ENCODE measurements at places on chromosomes 7 and 10.

- no peak for DNase-seq
Measured at GRCh38 chr7:111012799-111013675, 77.9 kb upstream of the LRRN3 start.

DNA sequence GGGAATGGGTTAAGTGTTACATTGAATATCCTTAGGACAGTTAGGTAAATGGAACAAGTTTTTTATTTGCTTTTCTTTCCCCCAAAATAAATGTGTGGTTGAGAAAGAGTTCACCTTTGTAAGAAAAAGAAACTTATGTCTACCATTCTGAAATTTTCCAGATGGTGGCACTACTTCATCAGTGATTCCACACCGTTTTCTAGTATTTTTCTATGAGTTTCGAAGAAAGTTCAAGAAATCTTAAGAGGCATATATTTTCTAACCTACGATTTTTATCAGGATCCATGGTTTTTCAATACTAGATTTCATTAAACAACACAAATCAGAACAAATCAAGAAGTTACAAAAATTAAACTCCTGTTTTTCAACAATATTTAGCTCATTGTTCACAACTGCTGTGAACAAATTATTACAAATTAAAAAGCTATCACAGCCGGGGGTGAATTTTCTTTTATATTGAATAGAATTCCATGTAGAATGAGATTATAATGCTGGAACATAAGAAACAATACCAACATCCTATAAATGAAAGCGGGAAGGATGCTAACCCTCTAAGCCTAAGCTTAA lies 163.1 kb upstream of the NPVF start:
- no peak for DNase-seq

DNA sequence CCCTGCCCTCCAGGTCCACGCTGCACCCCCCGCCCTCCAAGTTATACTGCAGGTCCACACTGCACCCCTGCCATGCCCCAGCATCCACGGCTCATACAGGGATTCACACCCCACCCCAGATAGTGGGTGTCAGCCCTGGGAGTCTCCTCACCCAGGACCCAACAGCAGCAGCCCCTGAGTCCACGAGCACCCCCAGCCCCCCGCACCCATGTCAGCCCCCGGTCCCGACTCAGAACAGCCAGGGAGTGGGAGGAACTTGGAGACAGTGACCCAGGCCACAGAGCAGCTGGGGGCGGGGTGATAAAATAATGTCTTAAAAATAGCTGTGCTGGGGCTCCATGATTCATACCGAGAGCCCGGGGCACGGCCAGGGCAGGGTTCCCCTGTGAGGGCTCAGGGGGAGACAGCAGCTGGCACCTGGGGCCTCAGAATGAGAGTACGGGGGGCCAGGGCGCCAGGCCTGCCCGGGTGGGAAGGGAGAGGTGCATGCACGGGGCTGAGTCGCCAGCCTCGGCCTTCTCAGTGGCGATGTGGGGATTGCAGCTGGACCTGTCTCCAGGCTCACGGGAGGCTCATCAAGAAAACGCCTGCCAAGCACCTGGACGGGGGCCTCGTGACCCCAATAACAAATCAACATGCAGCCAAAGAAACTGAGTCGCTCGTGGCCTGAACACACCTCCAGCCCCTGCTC lies 29.8 kb downstream of the ADAP1 start:
- no peak for DNase-seq

GRCh38 chr7:139769761-139770160 lies 8.0 kb downstream of the HIPK2 start:
- no peak for DNase-seq

DNA sequence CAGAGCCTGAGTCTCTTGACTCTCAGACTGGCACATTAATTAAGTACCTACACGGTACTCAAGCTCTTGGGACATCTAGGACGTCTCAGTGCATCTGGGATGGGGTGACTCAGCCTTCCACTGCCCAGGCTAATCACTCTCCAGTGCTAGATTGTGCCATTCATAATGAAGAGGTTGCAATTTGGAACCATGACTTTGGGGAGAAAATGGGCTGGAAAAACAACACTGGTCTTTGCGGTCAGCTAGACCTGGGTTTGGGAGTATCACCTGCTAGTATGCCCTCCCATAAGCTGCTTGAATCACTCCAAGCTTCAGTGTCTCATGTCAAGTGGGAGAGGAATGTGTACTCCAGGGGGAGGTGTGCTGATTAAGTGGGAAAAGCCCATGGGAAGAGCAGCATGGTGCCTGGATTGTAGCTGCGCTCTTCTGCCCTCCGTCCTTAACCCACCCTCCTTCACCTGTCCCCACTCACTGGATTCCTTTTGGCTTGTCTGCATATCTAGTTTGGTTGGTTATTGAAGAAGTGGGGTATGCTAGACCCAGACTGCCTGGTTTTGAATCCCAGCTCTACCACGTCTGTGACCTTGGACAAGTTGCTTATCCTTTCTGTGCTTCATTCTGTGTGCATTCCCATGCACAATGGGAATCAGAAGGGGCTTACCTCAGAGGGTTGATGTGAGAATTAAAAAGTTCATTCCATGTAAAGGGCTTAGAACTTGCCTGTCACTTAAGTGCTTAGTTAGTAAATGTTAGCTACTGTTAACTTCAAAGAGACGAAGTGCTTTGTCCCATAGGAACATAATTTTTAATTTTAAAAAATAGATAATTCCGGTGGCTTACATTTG lies 3.8 kb downstream of the NFE2L3 start:
- no peak for DNase-seq

- DNase-seq: no peak
Measured at GRCh38 chr10:31262672-31263071, 56.3 kb upstream of the ZEB1 start.

DNA sequence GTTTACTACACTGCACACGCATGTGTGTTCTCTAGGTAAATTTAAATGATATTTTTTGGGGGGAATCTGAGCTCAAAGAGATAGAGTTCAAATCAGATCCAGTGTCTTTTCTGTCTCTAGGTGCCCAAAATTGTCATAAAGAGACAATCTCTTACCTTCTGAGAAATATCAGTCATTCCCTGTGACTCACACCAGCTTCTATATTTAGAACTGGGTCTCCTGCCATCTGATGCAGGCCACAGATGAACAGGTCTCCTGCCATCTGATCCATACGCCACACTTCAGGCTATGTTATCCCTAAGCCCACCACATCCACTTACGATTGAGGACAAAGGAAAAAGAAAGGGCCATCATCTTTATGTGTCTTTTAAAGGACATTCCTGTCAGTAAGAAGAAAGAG lies 136.3 kb upstream of the LAMB4 start:
- no peak for DNase-seq

GRCh38 chr10:35650894-35651293 lies 8.8 kb upstream of the FZD8 start:
- DNase-seq: no peak

GRCh38 chr10:29539412-29539811 lies 95.4 kb downstream of the SVIL start:
- no peak for DNase-seq

GRCh38 chr10:17141504-17142229 lies 12.1 kb upstream of the CUBN start:
- DNase-seq: no peak

- DNase-seq: no peak
Measured at GRCh38 chr10:1037098-1037497, 11.4 kb upstream of the IDI2 start.

- no peak for DNase-seq
Measured at GRCh38 chr7:93148144-93148543, at the start of gene SAMD9L. SAMD9L (minus strand) TSS chr7:93148385; CDS start chr7:93135971, 12,414 bp downstream.

DNA sequence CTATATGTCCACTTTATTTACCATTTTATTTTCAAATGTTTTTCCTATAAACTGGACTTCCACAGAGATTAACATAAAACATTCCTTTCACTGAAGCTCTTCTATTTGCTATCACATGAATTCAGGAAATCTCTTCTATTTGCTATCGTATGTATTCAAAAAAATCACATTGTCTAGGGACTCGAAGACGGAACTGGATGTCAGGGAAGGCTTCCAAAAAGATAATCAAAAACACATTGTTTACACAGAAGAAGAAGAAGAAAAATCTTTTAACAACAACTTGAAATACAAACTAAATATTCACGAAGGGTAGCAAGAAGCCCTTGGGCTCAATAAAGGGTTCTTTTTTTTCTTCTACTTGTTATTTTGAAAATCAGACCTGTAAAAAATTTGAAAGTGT lies 426.1 kb upstream of the LRRN3 start:
- no peak for DNase-seq

DNA sequence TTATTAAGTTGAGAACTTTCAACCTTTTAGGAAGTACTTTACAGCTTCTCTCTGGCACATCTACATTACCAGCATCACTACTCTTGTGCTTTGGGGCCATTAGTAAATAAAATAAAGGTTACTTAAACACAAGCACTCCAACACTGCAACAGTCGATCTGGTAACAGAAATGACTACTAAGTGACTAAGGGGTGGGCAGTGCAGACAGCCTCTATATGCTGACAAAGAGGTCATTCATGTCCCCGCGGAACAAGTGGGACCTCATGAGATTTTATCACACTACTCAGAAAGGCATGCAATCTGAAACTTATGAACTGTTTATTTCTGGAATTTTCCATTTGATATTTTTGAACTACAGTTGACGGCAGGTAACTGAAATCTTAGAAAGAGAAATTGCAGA lies 111.3 kb upstream of the DNAJB12 start:
- DNase-seq: no peak

DNA sequence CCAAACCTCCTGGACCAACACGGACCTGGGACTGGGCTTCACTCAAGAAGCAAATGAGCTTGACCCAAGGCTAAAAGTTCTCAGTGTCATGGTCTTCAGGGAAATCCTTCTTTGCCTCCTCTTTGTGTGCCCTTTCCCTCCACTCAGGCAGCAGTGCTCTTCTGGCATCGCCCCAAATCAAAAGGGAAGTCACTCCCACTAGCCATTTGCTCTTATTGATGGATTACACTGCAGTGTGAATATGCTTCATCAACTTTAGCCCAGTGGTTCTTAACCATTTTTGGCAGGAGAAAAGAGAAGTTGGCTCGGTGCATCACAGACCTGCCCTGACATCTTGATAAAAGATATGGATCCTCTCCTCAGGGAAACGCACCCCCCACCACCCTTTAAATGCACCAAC lies 19.2 kb upstream of the IKZF1 start:
- DNase-seq: no peak

GRCh38 chr10:118840071-118840775 lies 85.5 kb upstream of the CACUL1 start:
- DNase-seq: no peak

DNA sequence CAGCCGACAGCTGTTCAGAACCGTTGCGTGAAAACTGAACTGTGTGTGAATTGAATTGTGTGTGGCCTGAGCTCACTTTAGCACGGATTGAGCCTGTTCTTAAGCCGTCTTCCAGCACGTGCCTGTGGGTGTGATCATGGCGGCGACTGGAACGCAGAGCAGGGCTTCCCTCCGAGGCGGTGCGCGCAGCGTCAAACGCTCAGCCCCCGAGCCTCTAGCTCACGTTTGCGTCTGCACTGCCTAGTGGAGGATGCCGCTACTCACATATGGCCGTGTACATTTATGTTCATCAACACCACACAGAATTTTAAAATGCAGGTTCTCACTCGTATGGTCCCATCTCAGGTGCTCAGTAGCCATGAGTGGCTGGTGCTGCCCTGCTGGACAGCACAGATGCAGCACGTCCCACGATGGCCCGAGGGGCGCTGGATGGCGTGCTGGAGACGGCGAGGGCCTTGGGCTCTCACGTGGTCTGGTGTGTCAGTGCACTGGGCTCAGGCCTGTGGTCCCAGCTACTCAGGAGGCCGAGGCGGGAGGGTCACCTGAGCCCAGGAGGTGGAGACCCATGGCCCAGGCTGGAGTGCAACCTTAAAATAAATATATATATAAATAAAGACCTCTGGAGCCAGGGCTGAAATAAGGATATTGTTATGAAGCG lies 22.0 kb downstream of the SUN1 start:
- DNase-seq: no peak

All from hypothalamus (tissue), 51 donors.